ENCODE measurements at places on chromosomes 4 and X.

- DNase-seq: no peak
Observed at GRCh38 chrX:155263854-155264628, at the start of gene RAB39B. Gene RAB39B, minus strand, starts transcription at chrX:155264491. Its CDS starts 203 bp downstream, at chrX:155264288.

GRCh38 chr4:98289375-98289774, 28.2 kb downstream of the RAP1GDS1 start:
- no peak for DNase-seq

GRCh38 chr4:134567461-134567860, 365.9 kb upstream of the PABPC4L start:
- no peak for DNase-seq

- no peak for DNase-seq
Observed at GRCh38 chrX:80879143-80879542, 69.5 kb upstream of the BRWD3 start.

DNA sequence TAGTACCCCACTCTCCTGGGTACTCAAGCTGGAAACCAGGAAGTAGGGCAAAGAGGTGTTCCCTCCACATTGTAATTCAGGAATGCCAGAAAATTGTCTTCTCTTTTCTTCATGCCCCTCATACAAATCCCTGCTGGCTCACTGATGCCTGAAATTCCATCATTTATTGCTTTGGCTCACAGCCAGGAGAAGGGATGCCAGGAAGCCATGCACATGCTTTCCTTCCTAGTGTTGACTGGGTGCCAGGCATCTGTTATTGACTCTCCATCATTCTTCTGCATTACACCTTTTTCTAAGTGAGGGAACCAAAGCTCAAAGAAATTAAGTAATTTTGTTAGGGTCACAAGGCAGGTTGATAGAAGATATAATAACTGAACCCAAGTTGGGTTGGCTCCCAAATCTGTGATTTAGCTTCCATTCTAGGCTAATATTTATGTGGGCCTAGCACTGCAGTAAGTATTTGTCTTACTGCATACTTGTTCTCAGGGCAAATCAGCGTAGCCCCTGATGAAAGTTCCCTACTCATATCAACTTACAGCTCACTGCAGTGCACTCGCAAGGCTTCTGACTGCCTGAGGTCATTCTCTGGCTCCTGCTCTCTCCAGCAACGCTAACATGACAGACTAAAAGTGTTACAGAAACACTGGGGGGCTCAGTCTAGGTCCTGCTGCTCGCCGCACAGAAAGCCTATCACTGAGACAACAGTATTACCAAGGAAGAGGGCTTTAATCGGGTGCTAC, 89.0 kb downstream of the TRAPPC11 start:
- no peak for DNase-seq

DNA sequence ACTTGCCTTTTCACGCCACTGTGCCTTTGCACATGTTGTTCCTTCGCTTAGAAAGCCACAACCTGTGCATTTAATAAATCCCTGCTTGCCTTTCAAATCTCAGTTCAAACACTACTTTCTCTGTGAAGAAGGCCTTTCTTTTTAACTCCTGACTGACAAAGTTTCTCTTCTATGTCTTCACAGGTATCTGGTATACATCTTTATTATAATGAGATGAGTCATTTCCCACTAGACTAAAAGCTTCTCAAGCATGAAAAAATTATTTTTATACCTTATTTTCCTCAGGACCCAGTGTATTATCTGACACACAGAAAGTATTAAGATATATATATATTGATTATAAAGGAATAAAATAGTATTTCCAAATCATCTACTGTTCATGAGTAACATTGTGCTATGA, 189.9 kb downstream of the TBCK start:
- DNase-seq: no peak

- DNase-seq: no peak
Observed at GRCh38 chrX:25016361-25016671, 551 bp upstream of the ARX start.

- no peak for DNase-seq
Observed at GRCh38 chrX:150567645-150568319, 639 bp upstream of the MTM1 start.

DNA sequence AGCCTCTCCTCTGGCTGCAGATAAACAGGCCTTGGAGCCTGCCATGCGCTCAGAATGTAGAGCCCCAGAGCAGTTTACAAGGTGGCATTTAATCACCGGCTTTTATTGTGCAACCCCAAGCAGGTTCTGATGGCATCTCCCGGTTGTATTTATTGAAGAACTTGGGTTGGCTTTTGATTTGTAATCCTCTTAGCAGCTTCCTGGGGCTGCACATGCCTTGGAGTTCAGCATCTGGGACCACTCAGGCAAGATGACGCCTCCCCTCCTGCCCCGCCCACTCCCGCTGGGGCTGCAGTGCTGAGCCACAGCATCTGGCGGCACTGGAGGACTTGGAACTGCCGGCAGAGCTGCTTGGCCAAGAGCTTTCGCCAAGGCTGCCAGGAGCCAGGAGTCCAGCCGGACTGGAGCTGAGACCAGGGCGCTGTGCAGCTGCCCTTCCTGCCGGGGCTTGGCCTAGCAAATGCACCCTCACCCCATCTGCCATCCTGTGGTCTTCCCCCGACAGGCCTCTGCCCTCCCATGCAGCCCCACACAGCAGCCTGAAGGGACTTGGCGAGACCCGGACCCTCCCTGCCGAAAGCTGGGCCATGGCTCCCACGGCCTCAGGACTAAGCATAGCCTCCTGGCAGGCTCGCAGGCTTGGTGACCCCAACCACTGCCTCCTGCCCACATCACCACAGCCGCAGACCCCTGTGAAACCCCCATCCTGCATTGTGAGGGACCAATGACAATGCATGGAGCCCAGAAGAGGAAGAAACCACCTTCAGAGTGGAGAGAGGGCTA, 5.4 kb downstream of the HTRA3 start:
- no peak for DNase-seq

- no peak for DNase-seq
Observed at GRCh38 chr4:184688447-184688846, 38.9 kb downstream of the PRIMPOL start.

DNA sequence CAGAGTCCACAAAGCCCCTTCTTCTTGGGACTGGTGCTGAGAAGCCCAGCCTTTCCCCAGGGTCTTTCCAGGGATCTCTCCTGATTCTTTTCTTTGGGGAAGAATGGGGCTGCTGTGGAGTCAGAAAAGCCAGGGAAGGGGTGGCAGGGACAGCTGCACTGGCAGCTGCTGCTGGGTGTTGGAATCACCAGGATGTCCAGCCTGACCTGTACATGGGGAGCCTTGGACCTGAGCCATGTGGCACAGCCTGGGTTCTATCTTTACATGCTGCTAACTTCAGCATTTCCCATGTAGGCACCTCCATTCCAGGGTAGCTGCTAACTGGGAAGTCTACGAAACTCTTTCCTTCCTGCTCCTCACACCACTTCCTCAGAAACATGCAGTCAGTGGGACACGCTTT, 36.0 kb downstream of the MED28 start:
- no peak for DNase-seq

DNA sequence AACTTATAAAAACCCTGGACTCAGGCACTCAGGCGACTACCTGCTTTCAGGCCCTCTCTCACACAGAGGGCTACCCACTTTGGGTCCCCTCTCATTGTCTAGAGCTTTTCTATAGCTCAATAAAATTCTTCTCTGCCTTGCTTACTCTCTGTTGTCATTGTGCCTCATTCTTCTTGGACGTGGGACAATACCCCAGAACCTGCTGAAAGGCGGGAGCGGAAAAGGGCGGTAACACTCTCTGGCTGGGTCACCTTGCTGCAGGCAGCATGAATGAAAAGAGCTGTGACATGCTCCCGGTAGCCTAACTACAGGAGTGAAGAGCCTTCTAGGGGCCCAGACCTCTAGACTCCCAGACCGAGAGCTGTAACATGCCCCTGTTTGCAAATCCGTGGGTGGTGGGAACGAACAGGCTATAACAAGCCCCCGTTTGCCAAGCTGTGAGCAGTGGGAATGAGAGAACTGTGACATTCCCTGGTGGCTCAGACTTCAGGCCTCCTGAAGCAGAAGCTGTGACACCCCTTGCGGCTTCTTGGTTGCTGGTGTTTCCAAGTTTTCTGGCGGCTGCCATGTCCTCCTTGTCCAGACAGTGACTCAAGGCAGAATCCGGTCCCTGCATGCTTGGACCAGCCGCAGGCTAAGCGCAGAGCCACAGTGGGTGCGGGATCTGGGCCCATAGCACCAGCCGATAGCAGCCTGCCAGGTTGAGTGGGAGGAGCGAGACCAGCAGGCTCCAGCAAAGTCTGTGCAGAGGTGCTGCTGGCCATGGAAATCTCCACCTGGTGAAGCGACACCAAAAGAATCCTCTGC, 684.6 kb downstream of the ARAP2 start:
- no peak for DNase-seq

DNA sequence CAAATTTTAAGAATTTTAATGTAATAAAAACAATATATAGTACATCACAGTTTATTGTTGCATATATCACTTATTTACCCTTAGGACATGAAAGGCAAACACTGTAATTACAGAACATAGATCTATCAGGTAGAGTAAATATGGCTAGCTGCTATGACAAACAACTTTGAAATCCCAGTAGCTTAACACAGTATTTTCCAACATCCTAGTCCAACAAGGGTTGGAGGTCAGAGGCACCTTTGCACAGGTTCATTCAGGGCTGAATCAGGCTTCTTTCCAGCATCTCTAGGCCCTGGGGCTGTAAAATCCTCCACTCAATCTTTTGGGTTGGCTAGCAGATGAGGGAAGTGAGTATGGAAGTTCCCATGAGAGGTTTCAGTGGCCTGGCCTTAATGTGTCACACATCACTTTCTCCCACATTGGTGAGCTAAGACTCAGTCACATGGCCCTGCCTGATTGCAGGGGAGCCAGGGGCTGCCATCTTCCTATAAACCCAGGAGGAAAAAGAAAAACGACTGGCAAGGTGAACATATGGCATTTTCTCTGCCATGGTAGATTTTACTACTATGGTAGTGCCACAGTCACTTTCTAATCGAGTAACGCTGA, 32.9 kb downstream of the HERC6 start:
- DNase-seq: no peak

DNA sequence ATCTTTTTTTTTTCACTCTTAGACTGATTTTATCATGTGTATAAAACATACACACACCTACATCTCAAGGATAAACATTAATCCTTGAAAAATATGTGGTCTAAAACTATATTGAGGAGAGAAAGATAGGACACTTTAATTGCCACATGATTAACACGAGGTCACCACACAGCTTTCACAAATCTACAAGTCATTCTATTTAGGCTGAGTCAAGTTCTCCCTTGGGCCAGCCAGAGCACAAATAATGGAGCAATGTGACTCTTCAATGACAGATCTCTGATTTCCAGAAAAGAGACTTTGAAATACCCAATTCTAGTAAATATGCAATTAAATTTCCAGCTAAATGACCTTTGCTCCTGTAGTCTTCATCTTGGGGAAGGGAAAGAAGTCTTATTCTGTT, 12.9 kb upstream of the ADH4 start:
- DNase-seq: no peak

GRCh38 chrX:34197946-34198345, 65.8 kb upstream of the FAM47A start:
- DNase-seq: no peak

GRCh38 chrX:77788050-77788449, 2.0 kb upstream of the ATRX start:
- no peak for DNase-seq

DNA sequence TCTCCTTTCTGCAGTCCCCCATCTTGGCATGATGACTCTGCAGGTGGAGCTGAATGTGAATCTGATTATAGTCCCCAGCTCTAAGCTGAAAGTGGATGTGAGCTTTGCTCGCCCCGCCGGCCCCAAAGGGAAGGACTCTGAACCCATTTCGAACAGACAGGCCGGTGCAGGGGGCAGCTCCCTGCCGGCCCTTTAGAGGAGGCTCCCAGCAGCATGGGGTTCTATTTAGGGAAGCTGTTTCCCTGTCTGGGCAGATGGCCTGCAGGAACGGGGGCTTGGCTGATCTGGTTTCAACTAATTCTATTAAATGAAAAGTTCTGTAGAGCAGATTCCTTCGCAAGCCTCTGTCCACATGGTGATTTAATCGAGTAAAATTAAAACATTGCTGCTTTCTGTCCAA, 104.8 kb upstream of the MSX1 start:
- DNase-seq: no peak

- no peak for DNase-seq
Observed at GRCh38 chr4:169530048-169530447, 82.3 kb downstream of the NEK1 start.

GRCh38 chrX:151977923-151978322, 3.4 kb upstream of the GABRE start:
- no peak for DNase-seq

- no peak for DNase-seq
Observed at GRCh38 chr4:3375688-3376087, 66.1 kb upstream of the HGFAC start.

GRCh38 chr4:98639108-98639507, 19.3 kb downstream of the TSPAN5 start:
- no peak for DNase-seq

GRCh38 chr4:116926631-116927295, 158.6 kb downstream of the TRAM1L1 start:
- no peak for DNase-seq

GRCh38 chr4:15233264-15233597, 194.6 kb upstream of the C1QTNF7 start:
- DNase-seq: no peak

- no peak for DNase-seq
Observed at GRCh38 chr4:33924239-33924638, 2320.1 kb downstream of the ARAP2 start.

DNA sequence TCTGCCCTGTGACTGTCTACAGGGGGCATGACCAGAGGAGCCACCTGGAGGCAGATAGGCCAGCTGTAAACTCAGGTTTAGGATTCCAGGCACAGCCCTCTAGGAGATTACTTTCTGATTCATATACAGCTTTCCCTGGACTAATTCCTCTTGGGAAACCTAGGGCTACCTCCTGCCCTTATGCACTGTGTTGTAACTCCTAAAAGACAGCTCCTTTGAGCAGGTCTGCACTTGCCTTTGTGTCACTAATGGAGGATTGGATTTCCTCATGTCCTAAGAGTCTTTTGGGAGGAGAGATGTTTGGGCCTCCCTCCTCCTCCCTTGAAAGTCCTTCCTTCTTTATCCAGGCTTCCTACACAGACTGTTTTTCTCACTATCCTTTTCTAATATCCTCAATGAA, 202.0 kb downstream of the PCDH19 start:
- no peak for DNase-seq

GRCh38 chr4:33088713-33089112, 2368.5 kb downstream of the PCDH7 start:
- no peak for DNase-seq

DNA sequence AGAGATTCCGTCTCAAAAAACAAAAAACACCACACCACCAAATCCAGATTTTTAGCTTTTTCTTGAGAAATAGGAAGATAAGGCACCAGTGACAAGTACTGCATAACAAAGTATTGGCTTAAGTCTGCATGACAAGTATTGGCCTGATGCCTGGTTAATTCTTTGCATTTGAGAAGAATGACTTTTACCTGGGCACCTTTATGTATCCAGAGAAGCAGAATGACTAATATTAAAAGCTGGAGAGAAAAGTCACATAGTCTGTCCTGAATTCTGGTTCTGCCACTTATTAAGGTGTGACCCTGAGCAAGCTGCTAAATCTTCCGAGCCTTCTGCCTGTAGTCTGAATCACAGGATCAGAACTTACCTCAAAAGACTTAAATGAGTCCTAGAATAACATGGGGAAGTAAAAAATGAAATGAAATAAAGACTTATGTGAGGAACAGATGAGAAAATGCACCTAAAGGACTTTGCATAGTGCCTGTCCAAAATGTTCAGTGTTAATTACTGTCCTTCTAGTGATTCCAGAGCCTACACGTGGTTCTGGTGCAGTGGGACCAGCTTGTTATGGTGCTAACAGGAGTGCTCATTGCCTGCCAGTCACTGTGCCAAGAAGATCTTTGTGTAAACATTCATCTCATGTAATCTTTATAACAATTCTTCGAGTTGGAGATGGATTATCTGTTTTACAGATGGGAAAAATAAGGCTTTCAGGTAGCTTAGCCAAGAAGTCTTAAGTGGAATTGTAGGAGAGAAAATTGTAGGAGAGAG, 31.6 kb downstream of the UGDH start:
- no peak for DNase-seq
